ENCODE measurements at places on chromosomes 1 and 21. TPM values are rescaled to one million over a fixed set of nuclear protein-coding genes. Genes with fewer than 3 reads are reported as not detected.

DNA sequence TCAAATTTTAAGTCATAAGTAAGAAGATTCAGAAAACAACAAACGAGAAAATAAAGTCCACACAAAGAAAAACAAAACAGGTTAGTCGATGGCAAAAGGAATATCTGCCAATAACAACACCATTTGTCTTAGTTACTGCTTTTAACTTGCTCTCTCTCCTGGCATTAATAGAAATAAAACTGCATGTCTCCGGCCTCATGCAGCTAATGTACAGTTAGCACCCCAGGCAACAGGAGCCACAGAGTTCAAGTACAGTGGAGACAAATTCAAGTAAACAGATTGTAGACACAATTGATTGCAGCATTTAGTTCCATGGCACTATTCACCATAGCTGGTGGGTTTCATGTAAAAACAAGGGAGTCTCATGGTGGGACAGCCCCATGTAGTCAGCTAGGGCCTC, 33.5 kb downstream of the SUSD4 start:
- no peak for DNase-seq
- no peak overlapping the region for H3K27ac ChIP-seq
- H3K36me3 ChIP-seq = no peaks in the 10 kb centered on the region

GRCh38 chr21:36282568-36283230, 37.3 kb upstream of the MORC3 start:
- H3K27me3 ChIP-seq = no peaks in the 10 kb centered on the region
- H3K4me3 ChIP-seq = no peak overlapping the region
- no peaks in the 10 kb centered on the region for H3K4me1 ChIP-seq
- H3K36me3 ChIP-seq = no peaks in the 10 kb centered on the region
- DNase-seq = no peak

DNA sequence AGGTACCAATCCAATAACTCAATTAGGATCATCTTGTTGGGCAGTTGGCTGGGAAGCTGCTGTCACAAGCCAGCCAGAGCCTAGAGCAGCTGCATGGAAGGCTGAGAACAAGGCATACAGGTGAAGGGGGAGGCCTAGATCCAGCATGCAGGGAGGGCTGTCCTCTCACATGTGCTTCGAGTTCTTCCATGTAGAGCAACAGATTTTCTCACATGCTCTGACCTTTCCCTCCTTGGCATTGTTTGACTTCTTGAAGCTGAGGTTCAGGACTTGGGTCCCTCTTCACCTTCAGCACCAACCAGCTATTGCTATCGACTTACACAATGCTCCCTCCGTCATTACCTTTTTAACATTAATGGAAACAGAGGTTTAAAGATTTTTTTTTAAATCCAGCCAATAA, 257.7 kb downstream of the ATG4C start:
- no peaks in the 10 kb centered on the region for H3K4me1 ChIP-seq
- DNase-seq = no peak
- H3K4me3 ChIP-seq = no peak overlapping the region

The TTLL10 gene
- not detected for total RNA-seq

DNA sequence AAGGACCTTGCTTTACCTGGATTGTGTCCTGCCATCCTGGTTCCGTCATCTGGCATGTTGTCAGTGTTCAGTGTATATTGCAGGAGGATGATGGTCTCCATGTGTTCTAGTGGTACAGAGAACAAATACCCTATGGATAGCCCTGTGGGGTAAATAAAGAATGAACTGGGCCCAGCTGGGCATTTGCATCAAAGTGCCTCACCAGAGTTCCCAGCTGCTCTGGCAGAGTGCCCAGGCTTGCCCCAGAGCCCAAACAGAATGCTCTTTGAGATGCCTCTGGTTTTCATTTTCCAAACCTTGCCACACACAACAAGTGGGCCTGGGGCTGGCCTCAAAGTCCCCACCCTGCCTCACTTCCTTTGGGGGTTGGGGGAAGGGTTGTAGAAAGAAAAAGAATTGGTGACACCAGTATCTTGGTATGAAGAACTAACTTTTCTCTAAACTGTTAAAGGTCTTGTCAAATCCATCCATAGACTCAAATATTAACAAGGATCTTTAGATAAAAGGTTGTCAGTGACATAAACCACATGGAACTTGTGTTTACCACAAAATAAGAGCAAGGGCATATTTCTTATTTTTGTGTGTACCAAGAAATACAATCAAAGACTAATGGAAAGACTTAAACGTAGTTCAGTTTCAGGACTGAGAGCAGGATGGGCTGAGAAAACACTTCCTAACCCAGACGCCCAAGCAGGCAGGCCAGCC, 82.2 kb downstream of the LMO4 start:
- peaks cover 7% of the 10 kb centered on the region for H3K4me1 ChIP-seq
- H3K4me3 ChIP-seq = no peak overlapping the region
- no peak overlapping the region for H3K27ac ChIP-seq
- peak; percentile 70 for DNase-seq
- H3K36me3 ChIP-seq = no peaks in the 10 kb centered on the region

- no peaks in the 10 kb centered on the region for H3K4me1 ChIP-seq
- H3K27ac ChIP-seq = no peak overlapping the region
- H3K4me3 ChIP-seq = no peak overlapping the region
- no peaks in the 10 kb centered on the region for H3K27me3 ChIP-seq
- DNase-seq = no peak
These were observed 48.7 kb downstream of the UCK2 start for GRCh38 chr1:165876121-165876520.

- H3K36me3 ChIP-seq = no peaks in the 10 kb centered on the region
- H3K4me3 ChIP-seq = peak overlapping the region; percentile 29
- DNase-seq = peak; percentile 84
- no peaks in the 10 kb centered on the region for H3K27me3 ChIP-seq
These were observed 20.7 kb upstream of the ABCB10 start for GRCh38 chr1:229579059-229579673.

GRCh38 chr1:241869022-241869421, 21.0 kb downstream of the EXO1 start:
- no peak overlapping the region for H3K4me3 ChIP-seq
- DNase-seq = no peak
- H3K36me3 ChIP-seq = no peaks in the 10 kb centered on the region

DNA sequence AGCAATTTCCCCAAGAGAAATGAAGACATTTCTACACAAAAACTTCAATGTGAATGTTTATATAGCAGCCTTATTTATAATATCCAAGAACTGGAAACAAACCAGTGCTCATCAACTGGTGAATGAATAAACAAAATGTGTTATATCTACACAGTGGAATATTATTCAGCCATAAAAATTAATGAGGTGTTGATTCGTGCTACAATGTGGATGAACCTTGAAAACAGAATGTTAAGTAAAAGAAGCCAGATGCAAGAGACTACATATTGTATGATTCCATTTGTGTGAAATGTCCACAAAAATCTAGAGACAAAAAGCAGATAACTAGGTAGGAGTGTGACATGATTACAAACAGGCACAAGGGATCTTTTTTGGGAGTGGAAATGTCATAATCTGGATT, 110.0 kb downstream of the CD247 start:
- no peaks in the 10 kb centered on the region for H3K4me1 ChIP-seq
- peaks cover 46% of the 10 kb centered on the region for H3K36me3 ChIP-seq
- H3K4me3 ChIP-seq = no peak overlapping the region
- H3K27me3 ChIP-seq = no peaks in the 10 kb centered on the region

- no peak overlapping the region for H3K4me3 ChIP-seq
- no peaks in the 10 kb centered on the region for H3K36me3 ChIP-seq
- H3K27me3 ChIP-seq = no peaks in the 10 kb centered on the region
- no peak overlapping the region for H3K27ac ChIP-seq
- peak; percentile 79 for DNase-seq
These were observed 355.1 kb downstream of the USP25 start for GRCh38 chr21:16084776-16085364.

DNA sequence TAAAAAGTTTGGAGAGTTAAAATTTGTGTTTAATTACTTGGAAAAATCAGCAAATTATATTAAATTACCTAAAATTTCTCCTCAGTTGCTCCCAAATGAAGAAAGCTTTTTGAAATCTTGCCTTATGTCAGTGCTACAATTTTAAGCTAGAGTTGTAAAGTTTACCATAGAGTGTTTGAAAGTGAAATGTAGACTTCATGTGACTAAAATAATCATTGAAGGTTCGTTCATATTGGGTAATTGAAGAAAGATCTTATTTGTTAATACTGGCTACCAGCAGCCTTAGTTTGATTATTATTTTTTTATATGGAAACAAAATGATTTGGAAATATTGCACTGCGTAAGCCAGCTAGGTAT, 4.4 kb downstream of the DYRK1A start:
- H3K4me3 ChIP-seq = no peak overlapping the region
- no peaks in the 10 kb centered on the region for H3K4me1 ChIP-seq
- no peak for DNase-seq
- no peaks in the 10 kb centered on the region for H3K27me3 ChIP-seq
